ENCODE measurements at places on chromosomes 6 and 20. TPM values are rescaled to one million over a fixed set of nuclear protein-coding genes. Genes with fewer than 3 reads are reported as not detected.

CENPW gene
- polyA plus RNA-seq = not detected

NRSN1 gene
- polyA plus RNA-seq = 24.5 TPM

MDFI gene
- polyA plus RNA-seq = 42.8 TPM

BTN1A1 gene
- not detected for polyA plus RNA-seq

SIM1 gene
- polyA plus RNA-seq = not detected

ALDH8A1 gene
- 6.9 TPM for polyA plus RNA-seq

NOX3 gene
- 0.11 TPM for polyA plus RNA-seq

RNF182 gene
- polyA plus RNA-seq = 8.0 TPM

PROKR2 gene
- polyA plus RNA-seq = not detected

EMILIN3 gene
- polyA plus RNA-seq = 0.30 TPM

POPDC3 gene
- polyA plus RNA-seq = not detected

SRF gene
- polyA plus RNA-seq = 28.9 TPM

ENPP4 gene
- polyA plus RNA-seq = 19.7 TPM

PTCHD4 gene
- polyA plus RNA-seq = 3.4 TPM

PAK5 gene
- polyA plus RNA-seq = 47.0 TPM

MED20 gene
- 21.2 TPM for polyA plus RNA-seq

ADGRB3 gene
- 66.5 TPM for polyA plus RNA-seq

C6orf15 gene
- not detected for polyA plus RNA-seq

MOG gene
- not detected for polyA plus RNA-seq

ASIP gene
- not detected for polyA plus RNA-seq

CLPSL2 gene
- polyA plus RNA-seq = not detected

ULBP1 gene
- 0.38 TPM for polyA plus RNA-seq

All from neural cell (in vitro differentiated cells).